ENCODE measurements at places on chromosomes 2 and 18.

DNA sequence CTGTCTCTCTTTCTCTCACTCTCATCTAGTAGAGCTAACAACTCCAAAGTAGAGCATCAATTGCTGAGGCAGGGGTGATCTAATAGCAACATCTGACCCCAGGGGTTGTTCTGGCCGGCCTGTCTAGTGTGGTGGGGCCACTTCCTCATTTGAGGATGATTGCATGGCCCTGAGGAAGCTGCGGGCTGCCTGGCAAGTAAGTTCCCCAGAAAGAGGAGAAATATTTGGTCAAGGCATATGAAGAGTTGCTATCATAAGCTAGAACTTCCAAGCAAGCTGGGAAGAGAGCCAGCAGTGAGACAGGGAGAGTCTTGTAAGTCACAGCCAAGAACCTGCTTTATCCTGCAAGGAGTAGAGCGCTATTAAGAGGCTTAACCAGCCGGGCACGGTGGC lies 50.8 kb upstream of the TMEM87B start:
- DNase-seq, result no peak

DNA sequence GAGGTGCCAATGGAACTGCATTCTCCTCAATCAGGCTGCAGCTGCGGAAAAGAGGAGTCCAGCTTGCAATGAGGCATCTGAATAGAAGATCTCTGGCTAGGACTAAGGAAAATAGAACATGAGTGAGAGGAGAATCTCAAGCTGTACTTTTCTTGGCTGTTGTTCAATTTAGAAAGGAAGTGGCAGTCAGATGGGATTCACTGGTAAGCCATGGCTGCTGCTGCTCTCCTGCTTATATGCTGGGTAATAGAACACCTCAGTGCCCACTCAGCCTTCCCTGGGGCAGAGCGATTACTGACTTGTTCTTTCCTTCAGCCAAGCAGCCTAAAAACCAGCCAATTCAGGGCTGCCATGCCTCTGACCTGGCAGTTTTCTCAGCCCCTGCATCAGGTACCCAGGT lies 17.6 kb upstream of the CHST9 start:
- DNase-seq, result no peak

- no peak for DNase-seq
Observed at GRCh38 chr2:155190342-155190741, 491.8 kb downstream of the KCNJ3 start.

DNA sequence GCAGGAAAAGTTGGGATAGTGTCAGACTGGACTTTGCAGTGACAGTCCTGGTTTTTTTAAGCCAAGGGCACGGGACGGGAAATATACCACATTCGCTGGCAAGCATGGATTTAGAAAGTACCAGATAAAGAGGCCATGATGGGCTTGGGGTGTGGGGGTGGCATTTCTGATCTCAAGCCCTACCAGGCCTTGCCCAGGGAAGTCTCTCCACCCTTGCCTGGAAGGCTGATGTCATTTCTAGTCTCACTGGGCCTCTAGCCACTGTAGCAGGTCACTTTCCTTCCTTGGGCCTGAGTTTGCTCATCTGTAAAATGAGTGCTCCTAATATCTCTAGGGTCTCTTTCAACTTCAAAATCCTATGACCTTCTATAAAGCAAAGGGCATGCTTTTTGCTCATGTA lies 1.8 kb downstream of the ZBTB7C start:
- no peak for DNase-seq

- no peak for DNase-seq
Observed at GRCh38 chr18:46068763-46069162, 3.3 kb downstream of the PSTPIP2 start.

- no peak for DNase-seq
Observed at GRCh38 chr18:44884431-44884830, 203.7 kb downstream of the SETBP1 start.

- peak; percentile 21 for DNase-seq
Observed at GRCh38 chr2:197028230-197028629, 101.7 kb upstream of the PGAP1 start.

GRCh38 chr2:169664600-169664977 lies 29.6 kb downstream of the CFAP210 start:
- no peak for DNase-seq

GRCh38 chr2:189022053-189022481 lies 47.9 kb downstream of the COL3A1 start:
- no peak for DNase-seq

DNA sequence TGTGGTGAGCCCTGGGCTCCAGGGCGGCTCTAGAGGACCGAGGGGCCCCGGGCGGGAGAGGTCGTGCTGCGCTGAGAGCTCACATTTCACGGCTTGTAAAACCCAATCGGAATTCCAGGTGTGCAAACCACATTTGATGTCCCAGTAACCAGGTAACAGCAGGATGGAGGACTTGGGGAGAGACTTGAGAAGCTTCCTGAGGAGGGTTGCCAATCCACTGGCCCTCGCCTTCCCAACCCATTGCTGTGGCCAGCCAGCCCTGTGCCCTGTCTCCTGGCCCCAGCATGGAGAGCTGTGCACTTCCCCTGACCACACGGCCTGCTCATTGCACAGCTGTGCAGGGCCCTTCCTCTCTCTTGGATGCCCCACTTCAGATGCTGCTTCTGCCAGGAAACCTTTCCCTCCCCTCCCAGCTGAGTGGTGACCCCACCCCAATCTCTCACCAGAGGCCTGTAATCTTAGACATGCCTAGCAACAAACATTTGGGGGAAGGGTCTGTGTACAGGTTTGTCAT lies 39.6 kb downstream of the ASB1 start:
- DNase-seq, result no peak

GRCh38 chr2:21326152-21326551 lies 202.4 kb downstream of the TDRD15 start:
- no peak for DNase-seq

GRCh38 chr2:28390746-28391563 lies 1.7 kb upstream of the FOSL2 start:
- no peak for DNase-seq

DNA sequence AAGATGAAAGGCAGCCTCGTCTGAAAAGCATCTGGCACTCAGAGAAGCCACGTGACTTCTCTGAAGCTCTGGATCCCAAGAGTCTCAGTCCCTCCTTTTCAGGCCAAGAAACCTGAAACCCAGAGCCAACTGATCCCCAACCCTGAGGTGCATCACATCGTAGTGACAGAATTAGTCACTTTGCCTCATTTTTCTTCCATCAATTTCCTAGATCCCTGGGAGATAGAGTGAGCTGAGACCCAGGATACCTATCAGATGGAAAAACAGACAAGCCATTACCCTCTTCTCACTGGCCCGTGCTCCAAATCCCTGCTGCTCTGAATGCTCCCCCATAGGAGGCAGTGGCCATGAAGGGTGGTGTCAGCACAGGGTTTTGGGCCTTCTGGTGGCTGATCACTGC lies 113.1 kb downstream of the ALK start:
- DNase-seq, result no peak

GRCh38 chr2:171391532-171391931 lies 42.3 kb downstream of the METTL8 start:
- DNase-seq, result no peak

DNA sequence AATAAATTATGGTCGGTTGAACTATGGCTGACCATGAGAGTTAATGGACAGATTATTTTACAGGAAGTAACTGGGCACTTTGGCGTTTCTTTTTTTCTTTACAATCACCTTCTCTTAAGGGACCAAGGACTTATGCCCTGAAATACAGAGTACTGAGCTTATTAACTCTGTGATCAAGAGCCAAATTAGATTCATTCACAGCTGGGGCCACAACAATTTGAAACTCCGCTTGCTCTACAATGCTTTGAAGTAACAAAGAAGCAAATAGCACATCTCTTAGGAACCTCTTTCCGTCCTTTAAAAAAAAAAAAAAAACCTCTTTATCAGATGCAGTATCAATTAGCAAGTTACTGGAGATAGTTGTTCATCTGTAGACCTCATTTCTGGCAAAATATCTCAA lies 112.0 kb downstream of the LYPD6 start:
- DNase-seq, result no peak

DNA sequence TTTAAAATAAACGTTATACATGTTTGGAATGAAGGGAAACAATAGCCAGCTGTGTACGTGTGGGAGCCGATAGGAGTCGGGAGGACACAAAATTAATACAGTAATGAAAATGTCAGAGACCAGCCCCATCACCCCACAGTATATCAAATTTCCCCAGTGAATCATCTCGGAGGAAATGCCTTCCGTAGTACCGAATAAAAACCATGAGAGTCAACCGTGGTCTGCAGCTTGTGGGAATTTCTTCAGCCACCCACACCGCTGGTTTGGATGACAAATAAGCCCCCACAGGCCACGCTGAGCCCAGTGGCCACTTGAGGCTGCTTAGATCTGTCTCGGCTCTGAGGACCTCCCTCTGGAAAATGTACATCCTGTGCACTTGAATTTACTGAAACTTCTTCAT lies 133.7 kb downstream of the COL6A3 start:
- peak; percentile 61 for DNase-seq

- DNase-seq, result peak; percentile 5
Observed at GRCh38 chr2:77512507-77512906, 9.7 kb downstream of the LRRTM4 start.

- DNase-seq, result no peak
Observed at GRCh38 chr2:23418461-23418911, 33.5 kb downstream of the KLHL29 start.

GRCh38 chr2:2286592-2286991 lies 44.5 kb downstream of the MYT1L start:
- no peak for DNase-seq

DNA sequence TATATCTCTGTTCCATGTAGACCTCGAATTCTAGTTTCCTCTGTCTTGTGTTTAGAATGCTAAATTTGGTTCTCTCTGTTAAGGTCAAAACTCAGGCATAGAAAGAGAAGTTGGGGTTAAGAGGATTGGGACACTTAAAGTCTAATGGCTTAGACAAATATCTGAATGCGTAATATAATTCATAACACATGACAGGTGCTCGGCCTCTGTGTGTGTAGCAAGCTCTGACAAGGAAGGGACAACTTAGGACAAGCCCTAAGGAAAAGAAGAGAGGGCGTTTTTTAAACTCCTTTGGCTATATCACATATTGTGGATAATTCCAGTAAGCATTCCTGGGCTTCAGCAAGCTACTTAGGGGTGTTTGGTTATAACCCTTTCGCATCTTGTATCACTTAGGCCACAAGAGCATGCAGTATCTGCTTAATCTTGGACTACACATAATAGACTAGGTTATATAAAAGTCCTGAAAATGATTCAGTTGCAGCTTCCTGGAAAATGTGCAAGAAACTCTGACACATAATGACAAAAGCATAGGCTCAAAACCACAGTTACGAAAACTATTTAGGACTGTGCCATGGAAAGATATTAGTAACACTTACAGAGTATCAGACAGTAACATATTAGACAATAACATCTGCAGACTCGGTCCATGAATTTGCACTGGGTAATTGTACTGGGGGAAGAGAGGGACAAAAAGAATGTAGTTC lies 16.1 kb upstream of the CREB1 start:
- DNase-seq, result no peak

- peak; percentile 97 for DNase-seq
Observed at GRCh38 chr2:227817850-227818674, 4.4 kb downstream of the CCL20 start.

DNA sequence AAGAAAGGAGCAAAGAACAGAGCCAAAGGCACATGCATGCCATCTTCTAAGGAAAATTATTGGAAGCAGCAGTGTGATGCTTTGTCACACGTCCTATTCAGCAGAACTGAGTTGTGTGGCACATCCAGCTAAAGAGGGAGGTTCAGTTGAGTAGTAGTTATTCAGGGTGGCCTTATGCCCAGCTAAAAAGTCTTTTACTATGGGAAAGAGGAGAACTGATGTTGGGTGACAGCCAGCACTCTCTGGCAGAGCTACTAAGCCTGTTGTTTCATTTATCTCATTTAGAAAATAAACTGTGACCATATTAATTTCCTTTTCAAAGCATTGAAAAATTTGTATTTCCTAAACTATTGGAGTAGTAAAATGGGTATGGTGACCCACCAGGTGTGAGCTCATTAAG lies 18.5 kb downstream of the ITGA6 start:
- DNase-seq, result no peak

DNA sequence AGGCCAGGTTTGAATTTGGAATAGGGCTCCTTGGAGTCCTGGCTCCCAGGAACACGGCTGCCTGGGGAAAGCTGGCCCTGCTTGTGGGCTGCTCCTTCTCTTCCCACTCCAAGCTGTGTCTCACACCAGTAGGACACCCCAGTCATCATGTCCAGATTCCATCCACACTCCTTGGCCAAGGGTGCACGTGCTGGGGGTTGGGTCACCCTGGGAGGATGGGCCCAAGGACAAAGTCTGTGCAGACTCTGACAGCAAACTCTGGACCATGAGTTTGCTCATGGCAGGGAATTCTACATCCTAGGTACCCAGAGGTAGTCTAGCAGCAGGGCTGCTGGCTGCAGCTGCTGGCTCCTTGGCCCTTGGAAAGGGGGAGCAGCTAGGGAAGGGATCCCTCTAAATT lies 102.4 kb upstream of the EPAS1 start:
- no peak for DNase-seq

GRCh38 chr18:59323931-59324622 lies 5.6 kb upstream of the CPLX4 start:
- DNase-seq, result no peak

GRCh38 chr2:189673661-189674373 lies 653 bp upstream of the ANKAR start:
- DNase-seq, result no peak

GRCh38 chr18:3350566-3351527 lies 88.9 kb downstream of the MYL12B start:
- DNase-seq, result peak; percentile 13

GRCh38 chr18:28065031-28065792 lies 111.7 kb downstream of the CDH2 start:
- peak; percentile 76 for DNase-seq

DNA sequence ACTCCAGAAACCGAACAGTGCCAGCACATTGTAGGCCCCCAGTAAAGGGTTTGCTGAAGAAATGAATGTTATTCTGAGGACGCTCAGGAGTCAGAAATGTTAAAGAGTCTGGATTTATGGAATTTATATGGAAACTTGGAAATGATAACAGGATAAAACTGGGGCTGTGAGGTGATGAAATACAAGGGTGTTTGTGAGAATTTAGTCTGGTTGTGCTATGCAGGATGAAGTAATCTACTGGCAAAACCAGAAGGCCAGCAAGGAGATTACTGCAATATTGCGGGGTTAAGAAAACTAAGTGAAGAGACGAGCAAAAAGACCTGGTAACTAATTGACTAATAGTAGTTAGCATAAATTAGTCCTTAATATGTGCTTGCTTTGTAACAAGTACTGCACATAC lies 467.8 kb downstream of the ZEB2 start:
- no peak for DNase-seq

GRCh38 chr2:180101846-180102245 lies 94.7 kb upstream of the CWC22 start:
- DNase-seq, result no peak

DNA sequence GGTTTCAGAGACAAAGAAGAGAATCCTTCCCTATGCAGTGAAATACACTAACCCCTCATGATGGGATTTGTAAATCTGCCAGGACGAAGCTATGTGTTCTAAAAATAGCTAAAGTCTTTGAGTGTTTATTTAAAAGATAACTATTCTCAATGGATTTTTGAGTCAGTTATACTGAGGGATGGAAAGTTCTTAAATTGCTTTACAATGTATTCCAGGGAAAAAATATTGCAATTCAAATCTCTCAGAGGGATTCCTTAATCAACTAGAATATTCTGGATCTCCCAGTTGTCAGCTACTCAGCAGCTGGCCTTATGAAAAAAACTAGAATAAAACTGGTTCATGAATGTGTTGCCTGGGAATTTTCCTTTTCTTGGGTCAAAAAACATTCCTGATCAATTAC lies 312.4 kb downstream of the PLCL1 start:
- DNase-seq, result no peak
